Activated B cell treated with CpG ODN at 0.5 μM for 24 hours (primary cell): ENCODE measurements at places on chromosomes 4 and X. TPM values are rescaled to one million over a fixed set of nuclear protein-coding genes. Genes with fewer than 3 reads are reported as not detected.

The GPRASP2 gene
- total RNA-seq = 0.16 and 0.34 TPM in 2 replicates

DNA sequence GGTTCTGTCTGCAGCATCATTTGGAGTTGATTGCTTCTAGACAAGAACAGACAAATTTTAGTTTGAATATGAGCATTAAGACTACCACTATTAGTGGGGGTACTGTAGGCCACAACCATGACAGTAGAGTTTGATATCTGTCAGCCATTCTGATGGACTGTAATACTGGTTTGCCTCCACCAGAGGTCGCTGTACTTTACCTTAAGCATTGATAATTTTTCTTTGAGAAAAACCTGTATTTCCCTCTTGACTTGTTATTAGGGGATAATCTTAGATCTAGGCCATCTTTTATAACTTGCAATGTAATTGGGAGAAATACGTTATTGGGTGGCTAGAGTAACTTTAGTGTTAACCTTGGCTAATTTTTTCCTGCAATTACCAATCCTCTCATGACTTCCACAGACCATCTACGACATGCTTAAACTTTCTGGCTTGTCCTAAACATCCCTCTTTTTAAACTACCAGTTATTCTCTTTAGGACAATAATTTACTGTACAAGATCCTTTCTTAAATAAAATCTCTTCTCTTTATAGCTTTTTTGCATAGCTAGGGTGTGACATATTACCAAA lies 562.4 kb downstream of the MAGEB5 start:
- no peaks in the 10 kb centered on the region for H3K36me3 ChIP-seq
- H3K27ac ChIP-seq = no peak overlapping the region
- no peaks in the 10 kb centered on the region for H3K27me3 ChIP-seq
- H3K4me1 ChIP-seq = no peaks in the 10 kb centered on the region
- no peak for DNase-seq

DNA sequence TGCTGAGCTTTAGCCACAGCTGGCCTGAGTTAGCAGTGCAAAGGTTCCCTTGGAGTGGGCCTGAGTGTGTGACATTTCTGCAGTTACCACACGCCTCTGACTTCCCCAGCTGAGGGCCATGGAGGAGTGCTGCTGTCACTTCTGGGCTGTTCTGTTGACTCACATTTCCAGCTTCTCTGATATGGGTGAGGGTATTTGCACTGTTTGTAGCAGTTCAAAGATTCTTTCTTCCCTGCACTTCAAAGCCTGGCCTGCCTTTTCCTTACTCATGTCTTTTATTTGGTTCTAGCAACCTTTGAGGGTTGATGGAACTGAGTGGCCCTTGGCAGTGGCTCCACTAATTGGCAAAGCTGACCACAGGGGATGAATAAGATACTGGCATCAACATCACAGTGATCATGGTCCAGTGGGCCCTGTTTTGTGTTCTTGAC lies 26.4 kb upstream of the SCML1 start:
- no peak for DNase-seq
- no peaks in the 10 kb centered on the region for H3K4me1 ChIP-seq
- H3K27me3 ChIP-seq = no peaks in the 10 kb centered on the region
- H3K4me3 ChIP-seq = no peak overlapping the region
- no peaks in the 10 kb centered on the region for H3K36me3 ChIP-seq

DNA sequence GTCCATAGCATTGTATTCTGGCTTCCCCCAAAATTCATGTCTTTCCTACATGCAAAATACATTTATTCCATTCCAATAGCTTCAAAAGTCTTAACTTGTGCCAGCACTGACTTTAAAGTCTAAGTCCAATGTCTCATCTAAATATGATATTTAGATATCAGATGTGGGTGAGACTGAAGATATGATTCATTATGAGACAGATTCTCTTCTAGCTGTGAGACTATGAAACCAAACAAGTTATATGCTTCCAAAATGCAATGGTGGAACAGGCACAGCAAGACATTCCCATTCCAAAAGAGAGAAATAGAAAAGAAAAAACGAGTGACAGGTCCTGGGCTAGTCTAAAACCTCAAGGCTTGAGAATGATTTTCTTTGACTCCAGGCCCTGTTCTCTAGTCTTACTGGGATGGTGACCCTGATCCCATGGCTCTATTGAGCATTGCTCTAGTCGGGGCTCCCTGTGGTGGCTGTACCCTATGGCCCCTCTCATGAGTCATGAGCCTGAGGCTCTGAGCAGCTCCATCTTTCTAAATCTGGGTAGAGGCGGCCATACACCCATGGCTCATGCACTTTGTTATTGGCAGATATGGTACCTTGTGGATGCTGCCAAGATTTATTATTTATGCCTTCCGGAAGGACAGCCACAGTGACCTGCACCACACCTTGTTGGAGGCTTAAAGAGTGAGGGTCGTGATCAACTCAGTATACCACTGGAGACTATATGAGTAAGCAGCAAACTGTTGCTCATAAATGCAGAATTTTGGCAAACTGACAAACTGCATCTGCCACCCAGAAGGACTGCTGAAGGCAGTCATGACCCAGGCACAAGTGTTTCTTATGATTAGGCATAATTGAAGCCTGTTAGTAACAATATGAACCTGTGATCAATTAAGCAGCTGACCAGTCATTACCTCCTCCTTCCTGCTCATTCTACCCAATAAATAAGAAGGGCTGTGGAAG lies 38.5 kb upstream of the BOD1L1 start:
- no peak overlapping the region for H3K4me3 ChIP-seq
- no peaks in the 10 kb centered on the region for H3K36me3 ChIP-seq
- H3K27ac ChIP-seq = no peak overlapping the region
- H3K27me3 ChIP-seq = peaks cover 2% of the 10 kb centered on the region
- DNase-seq = no peak

The RAP1GDS1 gene
- 51.6 and 54.6 TPM in 2 replicates for total RNA-seq

GRCh38 chr4:144583658-144584057 lies 62.3 kb upstream of the HHIP start:
- no peaks in the 10 kb centered on the region for H3K27me3 ChIP-seq
- H3K4me1 ChIP-seq = no peaks in the 10 kb centered on the region
- no peak overlapping the region for H3K4me3 ChIP-seq
- no peak for DNase-seq

GRCh38 chrX:47743504-47743903 lies 84.5 kb upstream of the UXT start:
- peaks cover 6% of the 10 kb centered on the region for H3K27me3 ChIP-seq
- H3K27ac ChIP-seq = no peak overlapping the region
- no peak for DNase-seq
- no peak overlapping the region for H3K4me3 ChIP-seq
- H3K4me1 ChIP-seq = no peaks in the 10 kb centered on the region
